ENCODE measurements at places on chromosomes 6 and 20. TPM values are rescaled to one million over a fixed set of nuclear protein-coding genes. Genes with fewer than 3 reads are reported as not detected.

DNA sequence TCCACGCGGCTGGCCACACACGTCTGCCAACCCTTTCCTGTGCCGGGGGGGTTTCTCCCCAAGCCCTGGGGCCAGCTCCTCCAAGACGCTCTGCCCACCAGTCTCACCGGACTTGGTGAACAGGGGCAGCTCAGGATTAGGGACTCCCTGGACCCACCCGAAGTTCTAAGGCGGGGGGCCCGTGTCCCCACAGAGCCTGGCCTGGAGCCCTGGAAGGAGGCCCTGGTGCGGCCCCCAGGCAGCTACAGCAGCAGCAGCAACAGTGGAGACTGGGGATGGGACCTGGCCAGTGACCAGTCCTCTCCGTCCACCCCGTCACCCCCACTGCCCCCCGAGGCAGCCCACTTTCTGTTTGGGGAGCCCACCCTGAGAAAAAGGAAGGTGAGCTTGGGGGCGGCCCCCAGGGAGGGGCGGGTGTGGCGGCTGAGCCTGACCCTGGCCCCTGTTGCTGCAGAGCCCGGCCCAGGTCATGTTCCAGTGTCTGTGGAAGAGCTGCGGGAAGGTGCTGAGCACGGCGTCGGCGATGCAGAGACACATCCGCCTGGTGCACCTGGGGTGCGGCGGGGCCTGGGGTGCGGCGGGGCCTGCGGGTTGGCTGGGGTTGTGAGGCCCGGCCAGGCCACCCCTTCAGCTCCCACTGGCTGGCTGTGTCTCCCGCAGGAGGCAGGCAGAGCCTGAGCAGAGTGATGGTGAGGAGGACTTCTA lies 2.3 kb downstream of the SLC2A4RG start:
- DNase-seq: peak; percentile 76

- no peak for DNase-seq
Measured at GRCh38 chr6:73123632-73124329, 101.5 kb downstream of the KHDC1L start.

- DNase-seq: peak; percentile 55
Measured at GRCh38 chr20:31695849-31696804, 26.5 kb downstream of the BCL2L1 start.

- DNase-seq: peak; percentile 89
Measured at GRCh38 chr6:127459231-127459641, at the start of gene KIAA0408. KIAA0408 (minus strand) TSS chr6:127459389; CDS start chr6:127453981, 5,408 bp downstream.

CST2 gene
- not detected for total RNA-seq

DNA sequence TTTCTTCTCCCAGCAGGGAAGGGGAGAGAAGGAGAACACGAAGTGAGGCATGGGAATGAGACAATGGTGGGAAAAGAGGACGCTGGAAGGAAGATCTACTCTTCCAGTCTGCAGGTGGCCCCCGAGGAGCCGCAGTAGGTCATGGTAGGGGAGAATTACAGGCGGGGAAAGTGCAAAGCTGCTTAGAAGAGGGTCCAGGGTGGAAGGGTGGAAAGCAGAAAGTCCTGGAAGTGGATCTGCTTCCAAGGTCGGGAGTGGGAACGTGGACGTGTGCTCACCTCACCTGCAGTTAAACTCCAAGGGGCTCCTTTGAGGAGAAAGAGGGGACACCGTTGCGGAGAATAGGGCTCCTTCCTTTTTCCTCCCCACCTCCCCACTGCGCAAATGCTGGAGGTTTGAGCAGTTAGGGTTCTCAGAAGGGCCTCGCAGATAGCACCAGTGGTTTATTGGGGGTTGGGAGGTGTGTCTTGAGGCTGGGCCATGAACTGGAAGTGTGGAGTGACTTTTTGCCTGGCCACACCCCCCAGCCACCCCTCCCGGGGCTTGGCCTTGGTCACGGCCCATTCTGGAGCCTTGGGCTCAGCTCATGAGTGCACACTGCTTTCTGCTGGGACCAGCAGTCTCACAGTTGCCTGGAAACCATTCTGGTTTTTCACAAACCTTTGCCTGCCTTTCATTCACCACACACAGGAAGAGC lies 100.4 kb upstream of the MLN start:
- no peak for DNase-seq

OXT gene
- 0.50 TPM for total RNA-seq

MEP1A gene
- total RNA-seq: not detected

DNA sequence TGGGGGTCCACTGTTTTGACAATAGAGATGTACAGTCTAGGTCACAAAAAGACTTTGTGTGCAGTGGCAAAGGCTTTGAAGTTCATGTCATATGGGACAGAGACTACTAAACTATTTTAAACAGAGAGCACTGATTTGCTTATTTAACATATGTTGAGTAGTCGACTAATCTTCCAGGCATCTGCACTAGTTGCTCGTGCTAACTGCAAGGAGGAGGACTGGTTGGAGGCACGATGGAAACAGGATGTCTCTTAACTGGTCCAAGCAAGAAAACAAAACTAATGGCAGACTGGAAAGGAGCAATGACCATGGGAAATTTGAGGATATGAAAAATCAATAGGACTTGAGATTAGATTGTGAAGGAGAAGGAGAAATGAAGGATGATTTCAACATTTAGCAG lies 28.5 kb upstream of the ERVFRD-1 start:
- DNase-seq: no peak

TMC2 gene
- total RNA-seq: not detected

SPATS1 gene
- not detected for total RNA-seq

BNIP5 gene
- total RNA-seq: 0.06 TPM

DNA sequence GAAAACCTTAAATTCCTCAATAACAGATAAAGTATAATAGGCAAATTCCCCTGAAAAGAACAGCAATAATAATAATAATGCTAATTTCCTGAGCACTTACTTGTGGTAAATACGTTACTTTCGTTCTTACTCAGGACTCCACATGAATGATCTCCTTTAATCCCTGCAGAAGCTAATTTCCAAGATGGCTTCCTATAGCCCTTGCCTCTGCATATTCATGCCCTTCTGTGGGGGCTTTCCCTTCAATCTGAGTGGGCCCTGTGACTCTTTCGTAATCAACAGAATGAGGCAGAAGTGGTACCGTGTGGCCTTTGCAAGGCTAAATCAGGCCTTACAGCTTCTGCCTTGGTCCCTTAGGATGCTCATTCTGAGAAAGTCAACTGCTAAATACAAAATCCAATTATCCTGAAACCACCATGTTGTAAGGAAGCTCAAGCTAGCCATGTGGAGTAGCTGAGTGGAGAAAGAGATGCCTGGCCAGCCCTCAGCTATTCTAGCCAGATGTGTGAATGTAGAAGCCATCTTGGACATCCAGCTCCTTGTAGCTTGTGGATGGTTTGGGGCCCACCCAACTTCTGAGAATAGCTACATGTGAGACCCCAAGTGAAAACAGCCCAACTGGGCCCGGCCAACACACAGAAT lies 50.5 kb downstream of the MCUR1 start:
- no peak for DNase-seq

- DNase-seq: no peak
Measured at GRCh38 chr6:136236466-136237293, 13.4 kb downstream of the MTFR2 start.

DNA sequence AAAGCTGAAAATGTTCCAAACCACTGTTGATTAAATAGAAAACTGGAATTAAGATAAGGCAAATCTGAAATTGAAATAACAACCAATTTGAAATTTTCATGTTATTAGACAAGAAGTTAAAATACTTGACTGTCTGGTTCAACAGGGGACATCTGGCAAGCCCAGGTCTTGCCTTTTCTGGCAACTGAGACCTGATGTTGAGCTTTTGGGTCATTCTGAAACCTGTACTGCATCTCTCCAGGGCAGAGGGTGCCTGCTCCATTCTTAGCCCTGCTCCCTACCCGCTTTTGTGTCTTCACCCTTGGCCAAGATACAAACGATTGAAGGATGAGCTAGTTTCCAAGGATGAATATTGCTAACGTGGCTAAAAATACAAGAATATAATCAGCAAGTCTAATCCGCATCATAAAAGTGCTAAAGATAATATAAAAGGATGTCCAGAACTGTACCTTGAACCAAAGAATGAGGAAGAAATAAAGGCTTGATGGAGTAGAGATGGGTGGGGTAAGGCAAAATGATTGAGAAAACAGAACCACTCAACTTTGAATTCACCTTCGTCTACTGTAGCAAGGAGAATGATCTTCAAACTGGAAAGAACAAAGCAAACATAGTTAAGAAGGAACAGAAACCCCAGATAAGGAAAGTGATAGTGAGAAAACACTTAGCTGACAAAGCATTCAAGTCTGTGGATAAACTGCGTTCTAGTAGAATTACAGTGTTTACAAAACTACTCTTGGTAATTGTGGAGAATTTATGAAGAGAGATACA lies 109.8 kb upstream of the MAN1A1 start:
- no peak for DNase-seq

- no peak for DNase-seq
Measured at GRCh38 chr6:56220078-56220477, 27.3 kb downstream of the COL21A1 start.

DNA sequence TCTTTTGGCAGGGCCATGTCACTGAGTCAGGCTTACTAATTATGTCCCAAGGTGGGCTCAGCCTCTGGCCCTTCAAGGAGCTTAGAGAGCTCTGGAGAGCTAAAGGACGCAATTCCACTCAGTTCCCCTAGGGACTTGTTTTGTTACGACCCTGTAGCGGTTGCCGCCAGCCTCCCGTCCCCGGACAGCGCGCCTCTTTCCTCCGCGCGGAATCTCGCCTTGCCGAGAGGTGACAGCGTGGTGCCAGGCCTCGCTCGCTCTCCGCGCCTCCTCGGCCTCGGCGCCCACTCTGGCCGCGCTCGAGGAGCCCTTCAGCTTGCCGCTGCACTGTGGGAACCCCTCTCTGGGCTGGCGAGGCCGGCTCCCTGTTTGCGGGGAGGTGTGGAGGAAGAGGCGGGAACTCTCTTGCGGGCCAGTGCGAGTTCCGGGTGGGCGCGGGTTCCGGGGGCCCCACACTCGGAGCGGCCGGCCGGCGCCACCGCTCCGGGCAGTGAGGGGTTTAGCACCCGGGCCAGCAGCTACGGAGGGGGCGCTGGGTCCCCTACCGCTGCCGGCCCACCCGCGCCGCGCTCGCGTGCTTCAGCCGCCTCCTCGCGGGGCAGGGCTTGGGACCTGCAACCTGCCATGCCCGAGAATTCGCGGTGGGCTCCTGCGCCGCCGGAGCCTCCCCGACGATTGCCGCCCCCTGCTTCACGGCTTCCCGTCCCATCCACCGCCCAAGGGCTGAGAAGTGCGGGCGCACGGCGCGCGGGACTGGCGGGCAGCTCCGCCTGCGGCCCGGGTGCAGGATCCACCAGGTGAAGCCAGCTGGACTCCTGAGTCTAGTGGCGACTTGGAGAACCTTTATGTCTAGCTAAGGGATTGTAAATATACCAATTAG lies 9.9 kb upstream of the ZNF311 start:
- peak; percentile 36 for DNase-seq

DNA sequence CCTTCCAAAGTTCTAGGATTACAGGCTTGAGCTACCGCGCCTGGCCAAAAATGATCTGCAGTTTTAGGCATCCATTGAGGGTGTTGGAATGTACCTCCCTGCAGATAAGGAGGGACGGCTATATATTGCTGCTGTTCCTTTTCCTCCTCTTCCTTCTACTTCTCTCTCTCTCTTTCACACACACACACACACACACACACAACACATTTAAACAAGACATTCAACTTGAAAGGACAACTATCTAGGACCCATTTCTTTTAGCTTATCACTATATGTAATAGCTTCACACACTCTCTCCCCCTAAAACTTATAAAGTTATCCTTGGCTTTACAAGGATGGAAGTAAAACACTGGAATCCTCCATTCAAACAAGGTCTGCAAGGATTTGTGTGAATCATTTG lies 260.6 kb downstream of the PHACTR1 start:
- DNase-seq: no peak

MATN4 gene
- 0.15 TPM for total RNA-seq

CGA gene
- not detected for total RNA-seq

- no peak for DNase-seq
Measured at GRCh38 chr20:23410916-23411695, 10.2 kb downstream of the NAPB start.

- DNase-seq: peak; percentile 77
Measured at GRCh38 chr6:137823826-137824555, 43.1 kb upstream of the TNFAIP3 start.

GRCh38 chr6:12750416-12750815 lies 33.8 kb downstream of the PHACTR1 start:
- no peak for DNase-seq
